ENCODE measurements at places on chromosomes 11 and 22.

- no peak for DNase-seq
Measured at GRCh38 chr22:38487946-38488345, 18.2 kb downstream of the DDX17 start.

- DNase-seq, result no peak
Measured at GRCh38 chr11:121717296-121717695, 264.5 kb upstream of the SORL1-AS1 start.

DNA sequence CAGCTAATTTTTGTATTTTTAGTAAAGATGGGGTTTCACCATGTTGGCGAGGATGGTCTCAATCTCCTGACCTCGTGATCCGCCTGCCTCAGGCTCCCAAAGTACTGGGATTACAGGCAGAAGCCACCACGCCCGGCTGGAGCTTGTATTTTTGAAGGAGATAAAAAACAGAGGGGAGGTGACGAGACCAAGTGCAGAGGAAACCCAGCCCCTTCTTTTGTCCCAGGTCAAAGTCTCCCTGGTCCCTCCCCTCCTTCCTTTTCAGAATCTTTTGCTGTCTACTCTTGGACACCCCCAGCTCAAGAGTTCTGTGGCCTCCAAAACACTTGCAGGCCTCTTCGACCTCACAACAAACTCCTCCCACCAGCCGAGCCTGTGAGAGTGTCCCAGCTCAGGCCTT lies 12.2 kb upstream of the TMEM184B start:
- no peak for DNase-seq

DNA sequence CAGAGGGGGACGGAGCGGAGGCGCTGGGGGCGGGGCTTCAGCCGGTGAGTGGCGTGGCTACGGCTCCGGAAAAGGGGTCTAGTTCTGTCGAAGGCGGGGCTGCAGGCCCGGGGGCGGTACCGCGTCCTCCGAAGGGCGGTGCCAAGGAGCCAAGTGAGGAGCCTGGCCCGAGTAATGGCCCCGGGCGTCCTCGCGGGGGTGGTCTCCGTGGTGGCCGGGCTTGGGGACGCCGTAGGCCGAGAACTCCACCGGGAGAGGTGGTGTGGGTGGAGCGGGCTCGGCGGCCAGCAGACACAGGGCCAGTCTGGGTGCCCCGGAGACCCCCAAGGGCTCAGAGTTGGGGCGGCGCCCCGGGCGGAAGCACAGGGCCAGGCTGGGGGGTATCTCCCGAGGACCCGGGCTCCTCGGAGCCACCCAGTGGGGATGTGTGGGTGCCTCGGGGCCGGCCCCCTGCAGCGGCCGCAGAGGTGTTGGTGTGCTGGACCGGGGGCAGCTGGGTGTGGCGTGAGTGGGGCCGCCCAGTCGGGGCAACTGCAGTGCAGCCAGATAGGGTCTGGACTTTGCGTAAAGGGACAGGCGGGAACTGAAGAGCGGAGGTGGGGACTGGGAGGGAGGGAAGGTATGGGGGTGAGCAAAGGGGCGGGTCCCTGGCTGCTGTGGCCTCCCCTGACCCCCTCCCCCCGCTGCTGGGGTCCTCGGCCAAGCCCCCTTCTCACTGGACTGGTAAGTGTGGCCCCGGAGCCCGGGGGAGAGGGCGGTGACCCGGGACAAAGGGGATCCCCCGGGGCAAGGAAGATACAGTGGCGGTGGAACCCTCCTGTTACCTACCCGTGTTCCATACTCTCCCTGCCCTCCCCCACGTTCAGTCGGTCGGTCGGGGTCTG lies 838 bp downstream of the FKBP2 start:
- peak; percentile 69 for DNase-seq

GRCh38 chr11:59898650-59899049 lies 20.1 kb downstream of the OOSP3 start:
- DNase-seq, result no peak

- DNase-seq, result no peak
Measured at GRCh38 chr11:68584991-68585524, 99.3 kb upstream of the GAL start.

- no peak for DNase-seq
Measured at GRCh38 chr11:34340653-34341052, 17.2 kb downstream of the ABTB2 start.

DNA sequence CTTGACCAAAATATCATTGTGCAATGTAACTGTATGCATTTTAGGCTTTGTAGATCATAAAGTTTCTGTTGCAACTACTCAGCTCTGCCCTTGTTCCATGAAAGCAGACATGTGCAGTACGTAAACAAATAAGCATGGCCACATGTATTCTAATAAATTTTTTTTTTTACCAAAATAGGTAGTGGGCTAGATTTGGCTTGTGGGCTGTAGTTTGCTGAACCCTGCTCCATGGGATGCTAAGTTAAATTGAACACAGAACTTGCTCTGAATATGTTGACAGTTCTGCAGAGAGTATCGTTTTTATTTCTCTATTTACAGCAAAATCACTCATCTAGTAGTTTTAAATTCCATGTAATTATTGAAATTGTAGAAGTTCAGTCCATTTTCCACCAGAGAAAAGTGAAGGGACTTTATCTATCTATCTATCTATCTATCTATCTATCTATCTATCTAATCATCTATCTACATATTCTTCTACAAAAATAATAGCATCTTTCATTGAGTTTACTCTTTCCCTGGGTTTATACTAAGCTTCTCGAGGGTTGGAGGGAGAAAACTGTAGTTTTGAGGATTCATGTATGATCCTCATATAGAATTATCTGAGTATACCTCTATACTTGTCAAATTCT lies 9.5 kb upstream of the OOSP4A start:
- no peak for DNase-seq

GRCh38 chr22:31323578-31324550 lies 22.3 kb downstream of the PATZ1 start:
- no peak for DNase-seq

DNA sequence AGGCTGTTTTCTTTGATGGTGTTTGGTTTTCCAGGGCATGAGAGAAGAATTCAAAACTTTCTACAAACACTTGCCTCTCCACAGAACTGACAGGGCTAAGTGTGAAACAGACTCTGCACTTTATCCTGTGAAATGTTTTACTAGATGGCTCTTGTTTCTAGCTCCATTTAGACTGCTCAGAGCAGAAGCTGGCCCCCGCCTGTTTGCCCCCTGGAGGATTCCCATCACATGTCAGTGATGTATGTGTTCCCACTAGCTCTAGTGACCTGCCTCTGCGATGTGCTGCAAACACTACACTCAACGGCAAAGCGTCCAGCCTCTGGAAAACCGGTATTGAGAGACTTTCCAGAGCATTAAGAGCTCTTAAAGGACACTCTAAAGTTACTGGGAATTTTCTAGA lies 41.4 kb upstream of the PCF11 start:
- peak; percentile 8 for DNase-seq

- DNase-seq, result no peak
Measured at GRCh38 chr22:36184433-36185025, 17.1 kb downstream of the APOL4 start.

GRCh38 chr11:115941044-115941443 lies 436.8 kb upstream of the CADM1 start:
- DNase-seq, result no peak

GRCh38 chr11:70296681-70297080 lies 26.2 kb downstream of the PPFIA1 start:
- DNase-seq, result no peak

DNA sequence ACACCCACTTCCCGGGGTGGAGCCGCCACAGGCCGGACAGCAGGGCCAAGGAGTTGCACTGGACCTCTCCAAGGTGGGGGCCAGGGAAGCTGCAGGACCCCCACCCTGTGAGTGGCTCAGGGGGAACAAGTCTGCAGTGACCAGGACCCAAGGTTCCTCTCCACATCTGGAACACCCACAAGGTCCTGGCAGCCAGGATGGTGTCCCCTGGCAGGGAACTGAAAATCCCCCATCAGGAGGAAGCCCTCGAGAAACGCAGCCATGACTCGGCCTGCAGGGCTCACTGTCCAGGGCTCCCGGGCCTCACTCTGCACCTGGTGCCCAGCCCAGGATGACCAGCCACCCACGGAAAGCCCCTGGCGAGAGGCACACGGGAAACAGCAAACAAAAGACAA lies 11.5 kb downstream of the RNH1 start:
- no peak for DNase-seq

DNA sequence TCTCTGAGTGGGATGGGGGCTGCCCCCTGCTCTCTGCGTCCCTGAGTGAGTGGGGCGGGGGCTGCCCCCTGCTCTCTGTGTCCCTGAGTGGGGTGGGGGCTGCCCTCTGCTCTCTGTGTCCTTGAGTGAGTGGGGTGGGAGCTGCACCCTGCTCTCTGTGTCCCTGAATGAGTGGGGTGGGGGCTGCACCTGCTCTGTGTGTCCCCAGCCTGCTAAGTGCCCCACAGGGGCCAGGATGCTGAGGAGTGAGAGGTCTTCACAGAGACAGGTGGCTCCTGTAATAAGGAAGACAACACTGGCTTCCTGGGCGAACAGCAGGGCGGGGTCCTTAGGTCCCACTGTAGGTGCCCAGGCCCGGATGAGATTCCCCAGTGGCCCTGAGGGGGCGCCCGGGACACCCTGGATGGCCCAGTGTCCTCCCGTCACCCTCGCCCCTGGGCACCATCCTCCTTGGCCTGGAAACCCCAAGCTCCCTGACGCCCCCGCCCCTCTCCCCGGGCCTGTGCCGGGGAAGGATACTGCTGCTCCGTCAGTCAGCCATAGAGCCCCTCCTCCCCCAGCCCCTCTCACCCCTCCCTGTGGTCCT lies 3.8 kb upstream of the CCDC188 start:
- no peak for DNase-seq

- no peak for DNase-seq
Measured at GRCh38 chr11:59778122-59778521, 22.9 kb downstream of the STX3 start.

- no peak for DNase-seq
Measured at GRCh38 chr11:3092603-3093141, 35.4 kb upstream of the CARS1 start.

DNA sequence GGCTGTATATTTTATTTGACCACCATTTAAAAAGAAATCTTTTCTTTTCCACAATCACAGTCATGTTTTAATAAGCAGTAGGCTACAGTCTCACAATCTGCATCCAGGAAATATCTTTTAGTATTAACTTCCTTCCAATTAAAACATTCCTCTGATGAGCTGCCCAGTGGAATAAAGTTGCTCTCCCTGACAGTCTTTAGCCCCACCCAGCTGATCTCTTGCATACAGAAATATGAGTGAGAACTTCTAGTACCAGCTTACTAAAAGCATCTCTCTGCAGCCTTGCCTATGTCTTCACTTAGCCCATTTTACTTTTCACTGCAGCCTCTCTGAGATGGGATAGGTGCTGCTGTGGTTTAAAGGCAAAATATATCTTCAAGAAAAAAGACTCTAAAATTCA lies 143.4 kb upstream of the ANO3 start:
- no peak for DNase-seq
